ENCODE measurements at places on chromosomes 4 and X.

GRCh38 chr4:112931001-112931400, 118.5 kb upstream of the ANK2 start:
- DNase-seq: no peak

DNA sequence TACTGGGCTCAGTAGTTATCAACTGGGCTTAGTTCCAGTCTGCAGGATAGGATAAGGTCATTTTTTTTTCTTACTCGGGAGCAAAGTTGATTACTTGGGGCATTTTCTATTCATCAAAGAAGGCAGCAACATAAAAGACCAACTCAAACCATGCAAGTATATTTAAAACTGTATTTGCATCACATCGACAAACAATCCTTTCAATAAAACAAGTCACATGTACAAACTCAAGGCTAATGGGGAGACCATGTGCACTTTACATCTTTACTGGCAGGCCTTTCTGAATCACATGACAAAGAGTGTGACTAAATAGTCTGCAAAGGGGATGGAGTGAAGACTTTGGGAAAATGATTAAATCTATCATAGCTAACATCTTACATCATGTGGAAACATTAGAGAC, 610.4 kb upstream of the BOD1L1 start:
- DNase-seq: no peak

DNA sequence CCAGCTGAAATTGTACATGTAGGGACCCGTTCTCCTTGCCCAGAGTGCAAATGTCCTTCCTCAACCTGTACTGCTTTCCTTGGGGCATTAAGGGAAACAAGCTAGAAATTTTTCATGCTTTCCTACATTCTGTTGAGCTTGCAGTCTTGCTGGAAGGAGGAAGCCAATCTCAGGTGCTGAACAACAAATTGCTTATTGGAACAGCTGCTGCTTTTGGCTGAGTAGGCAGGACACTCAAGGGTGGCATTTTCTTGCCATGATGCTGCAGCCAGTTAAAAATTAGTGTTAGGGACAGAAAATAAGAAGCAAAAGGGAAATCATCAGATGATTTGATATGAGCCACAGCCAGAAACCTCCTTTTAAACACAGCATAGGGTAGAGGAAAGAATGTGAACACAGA, 223.7 kb downstream of the QDPR start:
- DNase-seq: no peak

DNA sequence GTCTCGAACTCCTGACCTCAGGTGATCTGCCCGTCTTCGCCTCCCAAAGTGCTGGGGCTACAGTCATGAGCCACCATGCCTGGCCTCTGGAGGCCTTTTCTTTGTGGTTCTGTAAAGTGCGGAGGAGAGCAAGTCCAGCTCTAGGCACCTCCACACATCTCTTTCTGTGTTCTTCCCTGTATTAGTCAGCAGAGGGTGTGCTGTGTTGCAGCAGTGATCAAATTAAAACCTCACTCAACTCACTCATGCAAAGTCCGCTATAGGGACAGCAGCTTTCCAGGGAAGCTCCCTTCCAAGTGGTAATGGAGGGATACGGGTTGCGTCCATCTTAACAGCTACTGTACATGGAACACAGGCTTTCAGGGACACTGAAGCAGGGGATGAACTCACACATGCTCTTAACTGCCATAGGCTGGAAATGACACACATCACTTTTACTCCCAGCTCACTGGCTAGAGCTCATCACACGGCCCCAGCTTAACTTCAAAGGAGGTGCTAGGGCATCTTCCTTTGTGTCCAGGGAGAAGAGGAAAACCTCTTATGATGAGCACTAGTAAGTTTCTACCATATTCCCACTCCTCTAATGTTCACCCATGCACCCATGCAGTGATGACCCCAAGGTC, 36.0 kb upstream of the CCNG2 start:
- DNase-seq: no peak

DNA sequence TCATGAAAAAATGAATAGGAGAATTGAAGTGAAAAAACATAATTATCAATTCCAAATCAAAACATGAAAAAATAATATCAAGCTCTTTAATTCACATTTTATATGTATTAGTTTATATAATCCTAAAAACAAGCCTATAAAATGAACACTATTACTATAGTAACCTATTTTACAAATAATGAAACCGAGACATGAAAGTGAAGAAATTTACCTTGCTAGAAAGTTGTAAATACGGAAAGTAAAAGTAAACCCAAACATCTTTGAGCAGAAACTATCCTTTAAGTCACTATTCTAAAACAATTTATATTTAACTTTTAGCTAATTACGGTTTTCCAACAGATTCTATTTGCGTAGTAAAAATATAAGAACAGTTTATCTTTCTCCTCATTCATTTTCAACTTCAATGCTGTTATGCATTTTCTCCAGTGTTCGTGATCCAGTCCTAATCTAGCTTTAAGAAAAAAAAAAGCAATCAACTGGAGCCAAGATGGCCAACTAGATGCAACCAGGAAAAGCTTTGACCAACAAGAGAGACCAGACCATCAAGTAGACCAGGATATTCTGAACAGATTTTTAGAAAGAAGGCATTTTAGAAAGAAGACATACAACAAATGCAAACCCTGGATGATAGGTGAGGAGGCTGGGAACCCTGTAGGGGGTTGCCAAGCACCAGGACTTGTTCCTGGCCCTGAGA, 67.0 kb downstream of the DDX53 start:
- DNase-seq: no peak

DNA sequence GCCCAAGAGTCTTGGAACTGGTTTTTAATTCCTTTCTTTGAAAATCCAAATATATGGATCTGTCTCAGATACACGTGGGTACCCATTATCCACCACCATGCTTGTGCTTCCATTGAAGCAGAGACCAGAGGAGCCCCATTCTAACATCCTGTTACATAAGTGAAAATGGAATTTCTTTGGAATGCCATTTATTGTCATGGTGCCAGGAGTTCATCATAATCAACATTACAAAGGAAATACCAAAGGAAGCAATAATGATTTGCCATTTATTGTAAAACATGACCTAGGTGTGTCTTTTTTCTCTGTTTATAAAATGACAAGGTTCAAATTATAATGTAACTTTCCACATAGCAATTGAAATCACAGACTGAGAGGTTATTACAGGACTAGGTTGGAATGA, 61.7 kb downstream of the PALLD start:
- DNase-seq: no peak

DNA sequence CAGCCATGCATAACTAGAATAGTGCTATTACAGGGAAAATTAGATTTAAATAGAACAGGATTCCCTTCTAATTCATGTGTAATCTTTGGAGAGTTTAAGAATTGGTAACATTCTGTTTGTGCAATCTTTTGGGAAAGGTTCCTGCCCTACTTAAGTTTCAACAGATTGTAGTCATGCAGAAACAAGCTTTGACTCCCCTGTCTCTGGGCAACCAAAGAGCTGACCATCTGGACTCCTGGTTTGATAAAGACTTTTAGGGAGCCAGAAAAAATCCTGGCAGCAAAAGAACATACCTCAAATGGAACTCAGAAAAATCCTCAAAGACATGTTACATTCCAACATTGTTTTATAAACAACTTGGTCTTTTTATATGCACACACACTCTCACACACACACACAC, 191.1 kb upstream of the NEIL3 start:
- no peak for DNase-seq

DNA sequence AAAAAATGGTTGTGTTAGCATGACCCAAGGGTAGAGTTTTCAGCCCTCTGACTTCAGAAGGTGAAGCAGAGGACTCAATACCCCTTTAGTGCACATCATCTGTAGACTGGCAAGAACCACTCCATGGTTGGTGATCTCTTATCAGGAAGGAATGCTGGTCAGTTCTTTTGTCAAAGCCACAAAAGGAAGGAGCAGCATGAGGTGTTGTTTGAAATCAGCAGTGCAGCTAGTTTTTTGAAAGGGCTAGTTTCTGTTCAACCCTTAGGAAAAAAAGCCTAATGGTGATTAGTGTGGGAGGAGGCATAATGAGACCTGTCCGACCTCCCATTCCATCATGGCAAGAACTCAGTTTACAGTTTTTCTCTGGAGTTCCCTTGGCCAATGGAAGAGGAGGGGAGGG, 362.0 kb upstream of the CT83 start:
- no peak for DNase-seq

- DNase-seq: no peak
Measured at GRCh38 chr4:19615086-19615689, 636.5 kb upstream of the SLIT2 start.

GRCh38 chrX:47637546-47638195, 7.9 kb upstream of the CFP start:
- no peak for DNase-seq

GRCh38 chrX:15055146-15055930, 182.1 kb downstream of the MOSPD2 start:
- DNase-seq: no peak

DNA sequence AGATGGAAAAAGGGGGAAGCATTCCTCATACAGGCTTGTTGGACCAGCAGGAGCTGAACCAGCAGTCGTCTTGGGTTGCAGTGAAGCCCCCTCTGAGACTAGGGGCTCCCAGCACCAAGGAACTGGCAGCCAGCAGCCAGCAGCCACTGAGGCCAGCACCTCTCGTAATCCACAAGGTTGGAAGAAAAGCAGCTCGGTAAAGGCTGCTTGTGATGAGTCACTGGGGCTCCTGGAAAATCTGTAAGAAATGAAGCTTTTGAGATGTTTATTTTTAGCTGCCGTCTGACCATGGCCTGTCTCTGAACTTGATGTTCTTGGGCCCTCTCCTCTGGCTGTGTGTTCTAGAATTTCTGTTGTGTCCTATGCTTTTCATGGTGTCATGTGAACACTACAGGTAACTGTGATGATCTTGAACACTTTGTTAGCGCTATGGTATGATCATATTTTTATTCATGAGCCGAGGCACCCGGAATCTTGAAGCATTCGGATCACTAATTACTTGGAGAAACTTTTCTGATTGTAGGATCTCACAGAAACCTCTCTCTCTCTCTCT, 18.6 kb downstream of the CLCN4 start:
- DNase-seq: no peak

DNA sequence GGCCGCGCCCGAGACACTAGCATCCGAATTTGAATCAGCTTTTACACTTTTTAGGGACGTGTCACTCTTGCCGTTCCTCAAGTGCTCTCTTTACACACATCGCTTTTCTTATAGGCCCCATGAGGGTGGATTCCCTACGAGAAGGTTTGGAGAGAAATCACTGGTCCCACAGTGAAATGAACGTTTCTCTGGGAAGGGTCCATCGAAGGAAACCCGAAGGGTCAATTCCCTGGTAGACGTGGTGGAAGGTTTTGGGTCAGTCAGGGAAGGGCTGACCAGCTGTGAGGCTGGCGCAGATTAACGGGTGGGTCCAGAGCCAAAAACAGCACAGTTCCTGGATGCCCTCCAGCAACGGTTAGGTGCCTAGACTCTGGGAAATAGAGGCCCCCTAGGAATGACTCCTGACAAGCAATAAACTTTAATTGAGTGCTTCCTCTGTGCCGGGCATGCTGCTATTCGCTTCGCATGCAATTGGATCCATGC, 35.9 kb downstream of the ETDC start:
- DNase-seq: no peak

- no peak for DNase-seq
Measured at GRCh38 chrX:34560180-34560579, 96.9 kb downstream of the TMEM47 start.

- DNase-seq: no peak
Measured at GRCh38 chr4:109510687-109511086, 49.4 kb upstream of the MCUB start.
